Choroid plexus epithelial cell (primary cell): ENCODE measurements at places on chromosomes 1 and 21.

- DNase-seq = no peak
These were observed 25.4 kb downstream of the ITGB3BP start for GRCh38 chr1:63497577-63497976.

GRCh38 chr1:66761221-66761620 lies 9.0 kb downstream of the DYNLT5 start:
- DNase-seq = peak; percentile 61

GRCh38 chr1:225882694-225883615 lies 775 bp upstream of the TMEM63A start:
- DNase-seq = peak; percentile 39

GRCh38 chr1:225644666-225645065 lies 8.3 kb downstream of the ENAH start:
- no peak for DNase-seq

DNA sequence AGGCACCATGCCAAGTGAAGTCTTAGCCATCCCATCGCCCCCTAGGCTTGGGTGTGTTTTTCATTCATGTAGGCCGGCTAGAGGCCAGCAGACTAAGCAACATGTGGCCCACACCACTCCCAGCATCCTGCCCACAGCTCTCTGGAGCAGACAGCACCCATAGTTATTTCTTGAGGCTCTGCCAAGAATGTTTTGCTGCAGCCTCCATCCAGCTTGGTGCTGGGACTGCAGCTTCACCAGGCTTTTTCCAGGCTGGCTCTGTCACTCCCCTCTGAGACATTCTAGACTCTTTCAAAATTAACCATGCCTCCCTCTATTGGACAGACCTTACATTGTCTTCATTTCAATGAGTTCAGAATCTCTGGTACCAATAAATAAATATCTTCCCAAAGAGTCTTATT lies 104.2 kb downstream of the DUSP10 start:
- DNase-seq = peak; percentile 57

- DNase-seq = no peak
These were observed 13.0 kb downstream of the ADGRL2 start for GRCh38 chr1:81813691-81814090.

- peak; percentile 80 for DNase-seq
These were observed 117.1 kb downstream of the FOXD2 start for GRCh38 chr1:47554901-47555300.

- DNase-seq = no peak
These were observed 256.2 kb upstream of the OLFM3 start for GRCh38 chr1:102252731-102253505.

DNA sequence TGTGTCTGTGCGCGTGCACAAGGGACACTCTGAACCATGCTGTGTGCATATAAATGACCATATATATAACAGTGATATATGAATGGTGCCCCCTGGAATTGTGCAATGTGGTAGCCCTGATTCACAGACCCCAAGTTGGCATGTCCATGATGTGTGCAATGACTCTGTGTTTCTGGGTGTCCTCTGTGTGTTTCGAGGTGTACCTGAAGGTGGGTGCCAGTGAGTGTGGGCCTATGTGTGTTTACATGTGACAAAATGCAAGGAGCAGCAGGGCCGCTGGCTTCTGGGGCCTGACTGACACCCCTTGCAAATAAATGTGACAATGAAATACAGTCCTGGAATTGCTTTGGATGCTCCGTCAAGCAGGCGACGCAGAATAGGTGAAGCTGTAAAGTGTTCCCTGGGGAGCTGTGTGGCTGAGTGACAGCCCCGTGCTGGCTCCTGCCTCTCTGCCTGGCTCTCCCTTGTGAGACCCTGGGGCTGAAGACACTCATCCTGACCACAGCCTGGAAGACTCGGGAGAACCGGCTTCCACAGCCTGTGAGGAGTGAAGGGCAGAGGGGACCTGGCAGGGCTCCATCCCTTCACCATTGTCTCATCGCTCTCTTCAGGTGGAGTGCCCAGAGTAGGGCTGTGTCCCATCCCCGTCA lies 38.2 kb upstream of the CSF3R start:
- no peak for DNase-seq

DNA sequence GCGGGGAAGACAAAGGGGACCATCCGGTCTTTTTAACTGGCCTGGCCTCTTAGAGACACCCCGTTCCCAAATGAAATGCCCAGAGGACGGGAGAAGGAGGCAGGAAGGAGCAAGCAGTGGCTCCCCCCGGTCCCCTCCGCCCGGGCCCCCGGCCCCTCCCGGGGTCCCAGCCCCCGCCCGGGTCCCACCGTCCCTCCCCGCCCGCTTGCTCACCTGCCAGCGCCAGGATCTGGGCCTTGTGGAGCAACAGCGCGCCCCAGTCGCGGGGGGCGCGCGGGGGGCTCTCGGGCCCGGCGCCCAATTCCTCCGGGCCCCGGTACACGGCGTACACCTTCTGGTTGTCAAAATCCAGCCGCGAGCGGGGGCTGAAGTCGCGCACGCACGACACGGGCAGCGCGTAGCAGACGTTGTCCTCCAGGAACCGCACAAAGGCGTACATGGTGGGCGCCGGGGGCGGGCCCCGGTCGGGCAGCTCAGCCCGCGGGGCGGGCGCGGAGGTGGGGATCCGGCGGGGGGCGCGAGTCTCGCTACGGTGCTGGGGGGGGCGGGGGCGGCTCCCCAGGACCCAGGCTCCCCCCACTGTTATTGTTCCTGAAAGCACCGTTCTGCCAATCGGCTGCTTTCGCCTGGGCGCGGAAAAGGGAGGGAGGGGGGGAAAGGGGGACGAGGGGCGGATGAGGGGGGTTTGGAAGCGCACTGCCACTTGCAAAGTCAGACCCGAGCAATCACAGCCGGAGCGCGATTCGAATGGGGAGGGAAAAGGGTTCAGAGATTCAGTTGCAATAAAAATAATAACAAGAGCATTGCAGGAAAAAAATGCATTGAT lies at the start of gene BEND5:
TSS of gene BEND5 (minus strand) at position 499 of the 826 bp plus-strand sequence. CDS start at position 439, 60 bp downstream.
- DNase-seq = no peak

DNA sequence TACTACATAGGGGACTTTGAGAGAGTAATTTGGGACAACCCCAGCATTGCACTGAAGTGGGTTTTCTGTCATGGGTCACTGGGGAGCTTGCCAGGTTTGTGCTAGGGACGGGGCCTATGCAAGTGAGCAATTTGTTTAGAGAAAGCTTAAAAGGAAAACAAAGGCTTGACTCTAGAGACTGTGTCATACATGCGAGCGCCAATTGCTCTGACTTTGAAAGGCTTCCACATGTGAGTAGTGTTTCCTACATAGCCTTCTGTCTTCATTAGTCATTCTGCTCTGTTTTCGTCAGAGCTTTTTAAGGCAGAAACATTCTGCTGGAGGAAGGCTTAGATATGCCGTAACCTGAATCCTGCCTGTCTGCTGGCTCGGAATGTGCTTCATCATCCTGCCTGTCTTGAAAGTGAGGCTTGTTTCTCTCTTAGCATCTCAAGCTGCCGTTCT lies 28.4 kb downstream of the TRIM45 start:
- DNase-seq = peak; percentile 99

- DNase-seq = no peak
These were observed 100.6 kb downstream of the CRYAA start for GRCh38 chr21:43269440-43269839.

DNA sequence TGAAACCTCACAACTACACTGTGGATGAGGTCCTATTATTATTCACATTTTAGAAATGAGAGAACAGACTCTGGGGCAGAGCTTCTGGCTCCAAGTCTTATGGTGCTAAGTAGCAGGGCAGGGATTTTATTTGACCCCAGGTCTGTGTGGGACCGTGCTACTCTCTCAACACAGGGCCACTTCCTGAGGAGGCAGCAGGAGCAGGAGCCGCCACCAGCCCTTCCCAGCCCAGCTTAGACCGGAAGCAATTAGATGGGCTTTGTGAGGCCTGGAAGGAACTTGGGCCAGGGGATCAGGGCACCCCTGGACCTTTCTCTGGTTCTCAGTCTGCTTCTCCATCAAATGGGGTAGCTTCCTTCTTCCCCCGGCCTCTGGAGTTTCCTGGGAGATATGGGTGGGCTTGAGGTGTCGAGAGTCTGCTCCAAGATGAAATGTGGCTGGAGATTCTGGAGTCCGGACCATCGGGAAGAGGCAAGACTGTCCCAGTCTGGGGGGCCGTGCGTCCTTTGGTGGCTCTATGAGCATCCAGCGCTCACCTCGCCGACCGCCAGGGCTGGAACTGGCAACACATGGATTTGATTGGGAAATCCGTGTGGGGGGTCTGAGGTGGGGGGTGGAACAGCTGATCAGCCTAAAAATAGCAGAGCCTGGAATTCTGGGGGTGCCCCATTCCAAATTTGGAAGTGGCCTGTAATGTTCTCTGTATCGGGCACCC lies 136.8 kb downstream of the FOXD2 start:
- DNase-seq = no peak

DNA sequence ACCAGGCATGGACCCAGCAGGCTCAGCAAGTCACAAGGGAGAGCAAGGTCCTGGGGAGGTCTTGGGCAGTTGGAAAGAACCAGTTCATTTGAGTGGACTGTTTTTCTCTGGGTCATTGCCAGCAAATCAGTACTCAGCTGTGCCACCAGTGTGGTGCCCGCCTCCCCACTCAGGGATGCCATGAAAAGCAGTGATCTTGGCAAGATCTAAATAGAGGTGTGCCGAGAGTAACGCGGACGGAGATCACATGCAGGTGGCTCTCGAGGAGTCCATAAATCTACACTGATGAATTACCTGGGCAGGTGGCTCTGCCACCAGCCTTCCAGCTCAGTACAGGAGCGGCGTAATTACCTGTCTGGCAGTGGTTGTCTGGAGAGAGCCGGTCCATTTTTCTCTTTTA lies 642.2 kb downstream of the PTPRU start:
- DNase-seq = no peak

DNA sequence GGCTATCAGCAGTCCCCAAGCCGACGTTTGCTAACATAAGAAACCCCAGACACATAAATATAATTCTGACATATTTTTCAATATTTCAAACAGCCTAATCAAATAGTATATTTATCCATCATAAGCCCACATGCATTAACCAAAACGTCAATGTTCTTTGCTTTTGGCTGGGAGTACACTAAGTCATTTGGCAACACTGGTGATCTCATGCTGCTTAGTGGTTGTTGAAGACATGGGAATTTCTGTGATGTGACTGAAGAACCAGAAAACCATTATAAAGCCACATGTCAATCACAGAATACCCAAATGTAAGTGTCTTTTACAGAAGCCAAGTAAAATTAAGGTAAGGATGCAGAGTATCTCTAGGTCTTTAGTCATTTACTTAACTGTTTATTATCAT lies 57.6 kb downstream of the PLPPR5 start:
- DNase-seq = peak; percentile 12

GRCh38 chr1:155864393-155864792 lies 5.0 kb downstream of the SYT11 start:
- no peak for DNase-seq

DNA sequence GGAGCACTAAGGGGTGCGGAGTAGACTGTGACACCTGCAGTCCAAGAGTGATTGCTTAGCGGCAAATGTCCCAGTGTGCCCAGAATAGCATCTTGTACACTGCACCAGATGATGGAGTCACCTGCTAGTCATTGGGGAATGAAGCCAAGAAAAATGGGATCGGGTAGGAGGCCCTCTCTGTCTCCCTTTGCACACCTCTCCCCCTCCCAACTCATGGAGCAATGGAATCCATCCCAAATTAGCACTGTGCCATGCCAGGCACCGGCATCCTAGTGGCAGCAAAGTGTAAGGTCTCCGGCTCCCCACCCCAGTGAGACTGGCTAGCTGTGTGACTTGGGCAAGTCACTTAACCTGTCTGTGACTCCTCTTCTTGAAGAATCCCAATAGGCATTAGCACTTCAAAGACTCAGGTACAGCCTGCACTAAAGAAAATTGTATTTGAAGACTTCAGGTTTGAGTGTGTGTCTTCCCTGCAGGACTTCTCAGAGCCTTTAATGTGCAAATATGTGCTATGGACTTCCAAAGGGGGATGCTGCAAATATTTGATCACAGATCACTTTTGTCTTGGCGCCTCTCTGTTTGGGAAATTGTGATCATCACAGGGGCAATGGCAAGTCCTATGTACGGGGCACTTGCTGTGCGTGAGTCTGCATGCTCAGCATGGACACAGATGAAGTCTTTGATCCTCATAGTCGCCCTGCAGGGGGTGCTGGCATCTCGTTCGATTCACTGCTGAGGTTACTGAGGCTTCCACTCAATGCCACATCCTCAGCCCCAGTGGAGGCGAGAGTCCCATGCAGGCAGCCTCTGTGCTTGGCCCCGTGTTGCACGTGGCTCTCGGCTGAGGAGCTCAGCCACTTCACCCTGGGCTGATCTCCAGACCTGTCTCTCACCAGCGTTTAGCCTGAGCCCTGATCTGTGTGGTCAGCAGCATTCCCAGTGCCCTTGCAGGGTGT lies 272.9 kb upstream of the C1orf174 start:
- DNase-seq = no peak

DNA sequence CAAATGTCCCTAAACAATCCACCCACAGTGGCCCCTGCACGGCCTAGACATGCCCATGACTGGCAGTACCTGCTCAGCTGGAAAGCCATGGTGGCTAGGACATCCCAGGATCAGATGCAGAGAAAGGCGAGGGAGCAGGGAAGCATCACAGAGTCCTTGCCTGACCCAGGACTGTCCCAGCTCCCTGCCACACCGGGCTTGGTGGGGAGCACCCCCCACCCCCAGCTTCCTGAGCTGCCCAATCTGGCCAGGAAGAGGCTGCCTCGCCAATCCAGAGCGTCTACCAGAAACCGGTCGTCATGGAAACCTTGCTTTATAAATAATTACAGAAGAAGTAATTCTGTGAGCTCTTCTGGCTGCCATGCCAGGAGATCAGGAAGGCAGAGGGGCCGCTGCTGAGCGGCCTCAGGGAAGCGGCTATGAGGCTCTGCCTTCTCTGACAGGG lies 34.8 kb downstream of the ACOT7 start:
- peak; percentile 72 for DNase-seq

GRCh38 chr1:203717120-203717519 lies 47.9 kb upstream of the LAX1 start:
- no peak for DNase-seq

GRCh38 chr1:243850202-243850451 lies at the start of gene AKT3:
TSS of gene AKT3 (minus strand) at chr1:243850243. CDS start at chr1:243843170, 7,073 bp downstream.
- DNase-seq = peak; percentile 85

- no peak for DNase-seq
These were observed 8.7 kb downstream of the FGR start for GRCh38 chr1:27626031-27626935.

DNA sequence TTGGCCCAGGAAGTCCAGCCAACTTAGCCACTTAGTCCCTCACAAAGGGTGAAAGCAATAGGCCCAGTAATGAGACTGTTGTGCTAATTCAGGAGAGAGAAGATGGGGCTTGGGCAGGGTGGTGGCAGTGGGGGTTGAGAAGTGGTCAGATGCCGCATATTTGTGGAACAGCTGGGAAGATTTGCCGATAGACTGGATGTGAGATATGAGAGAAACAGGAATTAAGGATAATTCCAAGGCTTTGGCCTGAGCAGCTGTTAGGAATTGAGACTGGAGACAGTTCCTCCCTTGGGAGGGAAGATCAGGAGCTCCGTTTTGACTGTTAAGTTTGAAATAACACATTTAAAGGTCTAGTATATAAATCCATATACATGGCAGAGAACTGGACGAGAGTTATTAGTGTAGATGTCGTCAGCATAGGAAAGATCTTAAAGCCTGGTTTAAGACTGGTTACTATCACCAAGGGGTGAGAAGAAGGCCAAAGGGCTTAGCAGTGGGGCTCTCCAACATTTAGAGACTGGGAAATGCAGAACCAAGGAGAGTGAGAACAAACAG lies 323.7 kb upstream of the FAM78B start:
- no peak for DNase-seq
